8988T (cell line): ENCODE measurements at places on chromosomes 3 and 15.

DNA sequence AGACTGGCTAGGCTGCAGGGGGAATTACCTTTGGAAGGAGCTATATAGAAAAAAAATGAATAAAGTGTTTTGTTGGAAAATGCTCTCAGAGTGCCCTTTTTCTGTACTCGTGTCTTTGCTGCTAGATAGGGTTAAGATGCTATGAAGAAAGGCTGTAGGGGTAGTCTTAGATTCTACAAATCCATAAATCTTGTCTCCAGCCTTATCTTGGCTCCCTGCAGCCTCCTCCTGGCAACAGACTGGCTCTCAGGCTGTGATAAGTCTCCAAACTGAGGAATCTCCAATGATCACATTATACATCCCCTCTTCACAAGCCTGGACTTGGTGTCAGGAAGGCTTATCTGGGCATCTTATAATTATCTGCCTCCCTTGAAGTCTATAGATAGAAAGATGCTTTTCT, 9.3 kb downstream of the LPCAT4 start:
- no peak for DNase-seq

DNA sequence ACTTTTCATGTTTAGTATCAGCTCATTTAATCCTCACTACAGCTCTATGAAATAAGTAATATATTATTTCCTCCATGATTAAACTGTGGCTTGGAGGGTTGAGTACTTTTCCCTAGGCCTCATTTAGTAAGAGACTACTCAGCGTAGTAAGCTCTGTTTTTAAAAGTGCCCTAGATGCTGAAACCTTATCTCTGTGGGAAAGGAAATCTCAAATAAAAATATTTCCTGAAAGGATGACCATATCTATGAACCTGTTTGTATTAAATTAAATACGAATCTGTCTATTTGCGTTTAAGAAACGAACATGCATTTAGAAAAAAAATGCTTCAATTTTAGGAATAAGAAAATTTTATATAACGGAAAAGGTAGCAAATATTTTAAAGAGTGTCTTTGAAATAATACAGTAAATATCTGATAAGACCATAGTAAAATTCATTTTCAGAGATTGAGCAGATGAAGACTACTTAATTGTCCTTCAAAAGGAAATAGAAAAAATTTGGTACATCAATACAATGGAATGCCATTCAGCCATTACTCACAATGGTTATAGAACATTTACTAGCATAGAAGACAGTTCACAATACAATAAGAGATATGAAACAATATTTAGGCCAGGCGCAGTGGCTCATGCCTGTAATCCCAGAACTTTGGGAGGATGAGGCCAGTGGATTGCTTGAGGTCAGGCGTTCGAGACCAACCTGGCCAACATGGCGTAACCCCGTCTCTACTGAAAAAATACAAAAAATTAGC, 56.2 kb downstream of the ATG7 start:
- DNase-seq = no peak

- DNase-seq = no peak
Measured at GRCh38 chr15:73391128-73391872, 22.5 kb upstream of the HCN4 start.

GRCh38 chr3:2870724-2871333, 239.3 kb downstream of the IL5RA start:
- DNase-seq = no peak

DNA sequence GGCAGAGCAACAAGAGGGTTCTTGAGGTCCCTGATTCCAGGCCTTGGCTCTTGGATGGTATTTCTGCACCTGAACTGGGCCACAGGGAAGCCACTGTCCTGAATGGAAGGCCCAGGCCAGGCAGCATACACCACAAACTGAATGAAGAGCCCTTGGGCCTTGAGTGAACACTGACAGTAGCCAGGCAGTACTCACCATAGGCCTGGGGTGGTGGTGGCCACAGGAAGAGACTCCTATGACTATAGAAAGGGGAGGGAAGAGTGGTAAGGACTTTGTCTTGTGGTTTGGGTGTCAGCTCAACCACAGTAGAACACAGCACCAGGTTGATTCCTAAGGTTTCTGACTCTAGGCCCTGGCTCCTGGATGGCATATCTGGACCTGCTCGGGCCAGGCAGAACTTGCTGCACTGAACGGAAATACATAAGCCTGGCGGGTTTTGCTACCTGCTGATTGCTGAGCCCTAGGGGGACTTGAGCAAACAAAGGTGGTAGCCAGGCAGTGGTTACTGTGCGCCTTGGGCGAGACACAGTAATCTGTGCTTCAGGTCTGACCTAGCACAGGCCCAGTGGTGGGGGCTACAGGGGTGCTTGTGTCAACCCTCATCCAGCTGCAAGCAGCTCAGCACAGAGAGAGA, 241.4 kb downstream of the ISL2 start:
- DNase-seq = no peak

GRCh38 chr3:52402706-52403270, 42.1 kb downstream of the SEMA3G start:
- DNase-seq = peak; percentile 15

- no peak for DNase-seq
Measured at GRCh38 chr15:35311615-35312014, 226.5 kb upstream of the NANOGP8 start.
